ENCODE measurements at places on chromosomes 6 and 20.

- no peak for DNase-seq
Observed at GRCh38 chr6:7691675-7692452, 34.0 kb upstream of the BMP6 start.

DNA sequence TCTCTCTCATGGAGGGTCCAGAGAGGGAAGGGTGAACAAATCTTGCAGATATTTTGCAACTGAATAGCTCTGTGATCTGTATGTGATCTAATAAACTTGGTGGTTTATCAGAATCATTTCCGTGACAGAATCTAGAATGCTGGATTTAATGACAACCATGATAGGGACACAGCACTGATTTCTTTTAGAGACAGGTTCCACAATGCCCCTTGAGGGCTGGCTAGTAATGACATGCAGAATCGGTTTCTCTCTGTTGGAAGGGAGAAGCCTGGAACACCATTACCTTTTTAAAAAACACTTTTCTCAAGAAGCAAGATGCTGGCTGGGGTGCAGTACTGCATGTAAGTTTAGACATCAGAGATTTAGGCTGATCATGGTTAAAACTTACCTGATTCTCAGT, 313.4 kb downstream of the CDH26 start:
- no peak for DNase-seq

GRCh38 chr20:39069976-39070375, 107.8 kb downstream of the DHX35 start:
- DNase-seq = no peak

GRCh38 chr6:168188369-168189199, 109.6 kb upstream of the FRMD1 start:
- no peak for DNase-seq

- DNase-seq = no peak
Observed at GRCh38 chr20:36040571-36040970, 72.2 kb downstream of the CNBD2 start.

DNA sequence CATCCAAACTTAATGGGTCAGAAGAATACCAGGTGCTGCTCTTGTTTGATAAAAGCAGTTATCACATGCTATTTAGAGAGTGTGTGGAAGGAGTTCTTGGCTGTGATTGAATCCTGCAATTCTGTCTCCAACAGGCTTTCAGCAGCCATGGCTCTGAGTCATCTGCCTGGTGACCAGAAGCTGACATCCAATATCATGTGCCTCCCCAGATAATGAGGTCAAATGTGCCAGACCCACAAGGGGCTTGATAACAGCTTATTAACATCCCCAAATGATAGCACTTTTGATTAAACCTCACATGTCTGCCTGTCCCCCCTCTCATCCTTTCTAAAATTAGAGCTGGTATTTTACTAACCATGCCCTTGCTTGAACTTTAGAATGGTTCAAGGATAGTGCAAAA, 175.7 kb upstream of the PLN start:
- no peak for DNase-seq

DNA sequence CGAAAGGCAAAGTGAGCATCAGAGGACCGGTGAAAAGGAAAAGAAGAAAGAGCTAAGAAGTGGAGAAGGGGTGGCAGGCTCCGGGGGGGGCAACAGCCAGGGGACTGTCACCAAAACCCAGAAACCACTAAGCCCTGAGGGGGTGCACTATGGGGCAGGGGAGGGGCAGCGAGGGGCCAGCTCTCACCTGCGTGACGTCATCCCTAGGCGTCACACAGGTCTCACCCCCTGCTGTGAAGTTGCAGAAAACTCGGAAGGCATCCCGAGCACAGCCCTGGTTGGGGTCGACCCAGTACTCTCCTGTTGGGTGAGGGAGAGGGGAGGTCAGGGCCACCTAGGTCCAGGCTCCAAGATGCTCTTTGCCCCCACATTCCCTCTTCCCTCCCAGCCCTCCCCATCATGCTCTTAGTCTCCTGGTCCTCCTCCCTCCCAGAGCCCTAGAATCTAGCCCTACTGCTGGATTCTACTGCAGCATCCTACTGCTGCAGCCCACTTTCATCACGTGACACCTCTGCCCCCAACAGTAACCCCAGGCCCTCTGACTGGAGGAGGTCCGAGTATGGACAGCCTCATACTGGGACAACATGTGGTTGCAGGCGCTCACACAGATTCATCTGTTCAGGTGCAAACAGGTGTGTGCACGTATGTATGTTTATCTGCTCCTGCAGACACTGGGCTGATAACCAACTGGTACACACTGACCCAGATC, 27.4 kb downstream of the COL11A2 start:
- DNase-seq = no peak

DNA sequence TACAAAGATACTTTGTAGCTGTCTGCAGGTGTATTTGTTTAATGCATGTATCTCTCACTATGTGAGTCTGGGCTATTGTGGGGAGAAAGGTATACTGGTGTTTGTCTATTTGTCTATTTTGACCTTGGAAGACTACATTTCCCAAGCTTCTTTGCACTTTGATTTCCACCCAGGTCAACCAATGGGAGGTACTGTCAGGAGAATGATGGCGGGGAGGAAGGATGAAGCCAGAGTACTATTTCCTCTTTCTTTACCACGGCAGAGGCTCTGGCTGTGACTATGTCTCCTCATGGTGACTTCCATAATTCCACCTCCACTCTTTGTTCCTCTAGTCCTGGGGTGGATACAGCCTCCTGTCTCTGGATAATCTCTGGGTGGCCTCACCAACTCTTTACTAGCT, 23.1 kb downstream of the LBP start:
- DNase-seq = no peak

GRCh38 chr6:30480536-30481156, 8.7 kb upstream of the HLA-E start:
- DNase-seq = no peak

- peak; percentile 91 for DNase-seq
Observed at GRCh38 chr6:18306977-18307376, 42.6 kb upstream of the DEK start.

DNA sequence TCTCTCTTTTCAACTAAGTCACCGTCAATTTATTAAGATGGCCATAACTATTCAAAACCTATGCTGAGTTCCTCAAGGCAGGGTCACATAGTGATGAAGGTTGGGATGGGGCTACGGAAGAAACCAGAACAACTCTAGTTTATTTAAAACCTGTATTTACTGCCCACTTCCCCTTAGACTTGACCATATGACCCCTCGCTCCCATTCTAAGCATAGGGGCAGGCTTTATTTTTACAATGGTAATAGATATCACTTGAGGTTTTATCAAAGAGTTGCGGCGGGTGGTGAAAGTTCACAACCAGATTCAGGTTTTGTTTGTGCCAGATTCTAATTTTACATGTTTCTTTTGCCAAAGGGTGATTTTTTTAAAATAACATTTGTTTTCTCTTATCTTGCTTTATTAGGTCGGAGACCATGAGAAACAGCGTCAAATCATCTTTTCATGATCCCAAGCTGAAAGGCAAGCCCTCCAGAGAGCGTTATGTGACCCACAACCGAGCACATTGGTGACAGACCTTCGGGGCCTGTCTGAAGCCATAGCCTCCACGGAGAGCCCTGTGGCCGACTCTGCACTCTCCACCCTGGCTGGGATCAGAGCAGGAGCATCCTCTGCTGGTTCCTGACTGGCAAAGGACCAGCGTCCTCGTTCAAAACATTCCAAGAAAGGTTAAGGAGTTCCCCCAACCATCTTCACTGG, 5.5 kb downstream of the EDN1 start:
- no peak for DNase-seq

- no peak for DNase-seq
Observed at GRCh38 chr20:52614051-52614863, 357.9 kb upstream of the TSHZ2 start.

GRCh38 chr6:19837511-19838441, 606 bp downstream of the ID4 start:
- no peak for DNase-seq

- DNase-seq = no peak
Observed at GRCh38 chr20:19975436-19975799, 41.7 kb upstream of the NAA20 start.

DNA sequence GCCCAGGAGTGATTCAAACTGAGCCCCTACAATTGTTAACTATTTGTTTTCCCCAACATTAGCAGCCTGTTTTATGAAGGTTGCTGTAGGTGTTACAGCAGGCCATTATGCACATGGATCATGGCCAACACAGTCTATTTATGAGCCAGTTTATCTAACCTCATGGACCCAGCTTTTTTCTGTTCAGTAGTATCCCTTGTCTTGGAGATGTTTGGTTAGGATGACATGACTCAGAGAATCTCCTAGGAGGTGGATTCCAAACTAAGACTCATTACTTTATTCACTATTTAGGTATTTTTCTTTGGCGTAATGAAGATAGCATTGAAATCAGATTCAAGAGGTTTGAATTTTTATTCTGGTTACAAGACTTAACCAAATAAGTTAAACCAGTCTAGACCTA, 62.8 kb upstream of the TFB1M start:
- peak; percentile 62 for DNase-seq

GRCh38 chr6:138502546-138502945, 3.3 kb upstream of the NHSL1 start:
- no peak for DNase-seq

DNA sequence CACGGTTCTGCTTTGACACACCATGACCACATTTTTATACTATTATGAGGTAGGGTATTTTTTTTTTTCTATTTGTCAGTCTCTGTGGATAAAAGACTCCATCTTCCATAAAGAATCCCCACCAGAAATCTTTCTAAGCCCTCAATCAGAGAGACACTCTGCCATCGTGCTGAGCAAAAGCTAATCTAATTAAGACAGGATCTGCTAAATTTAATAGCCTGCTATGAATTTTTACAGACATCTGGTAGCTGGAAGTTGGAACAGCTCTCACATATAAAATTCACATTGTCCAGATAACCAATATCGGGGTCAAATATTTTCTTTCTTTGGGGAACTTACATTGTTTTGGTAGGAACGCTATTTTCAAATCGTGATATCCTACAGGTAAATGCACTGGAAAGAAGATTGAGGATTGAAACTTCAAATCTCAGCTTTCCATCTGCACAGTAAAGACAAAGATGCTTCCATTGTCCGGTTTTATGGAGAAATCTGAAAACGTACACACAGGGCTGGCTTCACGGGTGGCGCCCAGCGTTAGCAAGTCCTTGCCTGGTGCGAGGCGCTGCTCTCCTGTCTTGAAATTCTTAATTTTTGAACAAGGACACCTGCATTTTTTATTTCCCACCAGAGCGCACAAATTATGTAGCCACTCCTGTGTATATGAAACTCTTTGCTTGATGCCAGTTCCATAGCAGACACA, 573.8 kb upstream of the NOX3 start:
- no peak for DNase-seq

DNA sequence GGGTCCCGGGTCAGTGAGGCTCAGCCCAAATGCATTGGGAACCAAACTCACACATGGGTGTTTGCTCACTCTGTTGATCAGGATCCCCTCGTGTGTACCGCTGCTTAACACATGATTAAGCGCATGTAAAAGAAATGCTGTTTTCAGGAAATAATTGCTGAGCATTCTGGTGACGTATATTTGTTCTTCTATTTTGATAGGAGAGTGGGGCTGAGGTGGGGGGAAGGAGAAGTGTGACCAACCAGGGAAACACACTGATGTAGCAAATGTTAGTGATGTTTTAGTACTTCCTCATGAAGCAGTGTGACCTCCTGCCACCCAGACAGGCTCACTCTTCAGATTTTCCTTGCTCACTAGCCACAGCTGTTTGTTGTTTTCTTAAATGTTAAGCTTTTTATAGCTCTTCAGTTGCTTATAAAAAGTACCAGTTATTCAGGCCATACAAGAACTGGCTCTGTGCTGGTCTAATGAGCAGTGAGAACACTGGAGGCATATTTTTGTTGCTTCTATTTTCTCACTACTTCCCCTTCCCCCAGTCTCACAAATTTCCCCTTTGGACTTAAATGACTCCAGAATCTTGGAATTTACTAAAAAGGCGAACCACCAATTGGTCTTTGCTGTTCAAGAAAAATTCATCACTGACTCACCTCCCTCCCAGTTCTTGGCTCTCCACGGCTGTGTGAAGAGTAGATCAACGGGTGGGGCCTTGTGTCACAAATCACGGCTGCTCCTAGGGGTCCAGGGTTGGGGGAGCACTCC, 79.2 kb upstream of the BACH2 start:
- peak; percentile 76 for DNase-seq

DNA sequence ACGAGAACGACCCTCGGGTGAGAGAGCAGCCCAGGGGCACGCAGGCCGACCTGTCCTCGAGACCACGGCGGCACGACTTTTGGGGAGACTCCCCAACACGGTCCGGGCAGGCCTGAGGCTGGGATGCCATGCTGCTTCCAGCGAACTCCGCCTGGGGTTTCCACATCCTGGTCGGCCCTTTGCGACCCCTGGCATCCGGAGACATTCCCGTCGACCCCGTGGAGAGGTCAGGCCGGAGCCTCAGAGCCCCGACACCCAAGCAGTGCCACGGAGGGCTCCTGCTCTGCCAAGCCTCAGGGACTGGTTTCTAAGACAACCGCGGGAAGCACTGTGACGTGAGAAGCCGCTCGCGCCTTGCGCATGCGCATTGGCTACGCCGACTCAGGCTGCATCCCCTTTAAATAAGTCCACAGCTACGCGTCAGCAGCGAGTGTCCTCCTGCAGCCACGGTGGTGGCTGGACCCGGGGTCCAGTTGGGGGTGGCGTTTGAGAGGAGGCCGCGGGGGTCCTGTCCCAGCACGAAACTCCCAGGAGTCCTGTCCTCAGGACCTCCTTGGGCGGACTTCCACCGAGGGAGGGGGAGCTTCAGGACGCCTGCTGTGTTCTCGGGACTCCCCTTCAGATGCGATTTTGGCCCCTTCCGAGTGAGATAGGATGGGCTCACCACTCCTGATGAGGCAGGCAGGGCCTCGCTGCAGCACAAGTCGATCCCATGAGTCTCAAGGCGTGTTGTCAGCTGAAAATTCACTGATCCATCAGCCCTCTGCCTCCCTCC, 1089.3 kb upstream of the DEFB115 start:
- no peak for DNase-seq

- DNase-seq = no peak
Observed at GRCh38 chr6:1604158-1605003, 5.3 kb upstream of the FOXC1 start.

- no peak for DNase-seq
Observed at GRCh38 chr20:51514249-51514648, 28.3 kb downstream of the NFATC2 start.

DNA sequence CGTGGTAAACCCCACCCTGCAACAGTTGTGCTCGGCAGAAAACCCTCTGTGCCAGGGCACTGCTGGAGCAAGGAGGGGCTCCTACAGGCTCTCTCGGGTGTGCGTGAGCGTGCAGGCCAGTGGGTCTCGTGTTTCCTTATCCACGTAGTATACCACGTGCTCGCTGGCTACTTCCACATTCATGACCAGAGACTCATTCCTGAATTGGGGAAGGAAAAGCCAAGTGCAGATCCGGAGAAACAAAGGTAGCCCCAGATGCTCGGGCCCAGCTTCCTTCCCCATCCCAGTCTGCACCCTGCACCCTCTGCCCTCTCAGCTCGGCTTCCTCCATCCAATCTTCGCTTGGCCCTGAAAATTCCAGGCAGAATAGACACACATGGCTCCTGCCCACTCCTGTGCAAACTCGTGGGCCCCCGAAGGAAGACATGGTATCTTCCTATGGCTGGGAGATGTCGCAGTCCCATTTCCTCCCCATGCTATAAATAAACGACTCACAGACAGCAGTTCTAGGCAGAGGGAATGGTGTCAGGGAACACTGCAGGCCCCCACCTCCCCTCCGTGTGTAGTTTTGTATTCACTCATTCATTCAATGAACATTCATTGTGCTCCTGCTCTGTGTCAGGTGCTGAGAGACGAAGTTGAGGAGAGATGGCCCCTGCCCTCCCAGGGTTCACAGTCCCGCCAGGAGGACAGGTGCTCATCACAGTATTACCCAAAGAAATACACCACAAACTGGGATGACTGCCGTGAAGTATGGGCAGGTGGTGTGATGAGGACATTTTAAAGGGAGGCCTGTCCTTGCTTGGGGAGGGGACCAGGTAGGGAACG, 29.6 kb downstream of the NPEPL1 start:
- DNase-seq = no peak

- DNase-seq = no peak
Observed at GRCh38 chr20:53974785-53975555, 95.4 kb downstream of the BCAS1 start.

All from fibroblast of skin of left quadriceps (primary cell).